ENCODE measurements at places on chromosomes 1 and 21. TPM values are rescaled to one million over a fixed set of nuclear protein-coding genes. Genes with fewer than 3 reads are reported as not detected.

DNA sequence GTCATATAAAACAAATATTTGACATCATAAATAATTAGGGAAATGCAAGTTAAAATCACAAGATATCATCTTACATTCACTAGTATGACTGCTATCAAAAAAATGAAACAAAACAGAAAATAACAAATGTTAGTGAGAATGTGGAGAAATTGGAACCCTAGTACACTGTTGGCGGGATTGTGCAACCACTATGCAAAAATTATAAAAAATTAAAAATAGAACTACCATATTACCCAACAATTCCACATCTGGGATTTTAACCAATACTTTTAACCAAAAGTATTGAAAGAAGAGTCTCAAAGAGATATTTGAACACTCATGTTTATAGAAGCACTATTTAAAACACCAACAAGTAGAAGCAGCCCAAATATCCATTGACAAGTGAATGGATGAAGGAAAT lies 797.2 kb upstream of the ADAMTS5 start:
- no peak for DNase-seq
- H3K4me1 ChIP-seq, result no peaks in the 10 kb centered on the region
- no peak overlapping the region for H3K27ac ChIP-seq

DNA sequence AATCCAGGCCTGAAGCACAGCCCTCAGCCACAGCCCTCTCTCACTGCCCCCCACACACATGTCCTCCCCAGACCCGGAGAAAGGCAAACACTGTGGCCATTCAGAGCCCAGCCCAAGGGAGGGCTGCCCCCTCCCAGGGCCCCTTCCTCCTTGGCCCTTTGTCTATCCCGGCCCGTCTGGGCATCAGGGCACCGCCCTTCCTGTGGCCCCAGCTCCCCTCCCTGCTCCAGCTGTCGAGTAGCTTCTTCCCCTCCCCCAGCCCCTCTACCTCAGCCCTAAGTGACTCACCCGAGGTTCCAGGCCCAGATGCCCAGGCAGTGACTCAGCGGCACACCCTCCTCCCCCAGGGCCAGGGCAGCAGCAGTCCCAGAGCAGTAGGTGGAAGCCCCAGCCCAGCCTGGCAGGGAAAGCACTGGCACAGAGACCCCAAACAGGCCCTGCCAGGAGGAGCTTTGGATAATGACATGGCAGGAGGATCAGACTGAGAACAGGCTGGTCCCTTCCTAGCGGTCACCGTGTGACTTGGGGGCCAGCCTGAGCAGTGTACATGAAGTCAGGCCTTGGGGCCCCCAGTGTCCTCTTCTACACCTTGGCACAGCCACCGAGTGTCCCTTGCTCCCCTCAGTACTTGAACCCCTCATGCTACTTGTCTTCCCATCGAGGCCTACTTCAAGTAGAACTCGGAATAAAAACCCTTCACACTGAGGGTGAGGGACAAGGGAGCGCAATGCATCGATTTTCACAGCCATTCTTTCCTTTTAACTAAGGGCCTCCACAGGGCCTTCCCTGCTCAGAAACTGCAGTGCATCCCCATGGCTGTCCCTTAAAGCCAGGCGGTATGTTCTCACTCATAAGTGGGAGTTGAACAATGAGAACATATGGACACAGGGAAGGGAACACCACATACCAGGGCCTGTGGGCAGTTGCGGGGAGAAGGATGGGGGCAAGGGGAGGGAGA lies 1.0 kb upstream of the S100A2 start:
- no peaks in the 10 kb centered on the region for H3K27me3 ChIP-seq
- no peaks in the 10 kb centered on the region for H3K36me3 ChIP-seq
- DNase-seq, result peak; percentile 97
- no peak overlapping the region for H3K4me3 ChIP-seq

DNA sequence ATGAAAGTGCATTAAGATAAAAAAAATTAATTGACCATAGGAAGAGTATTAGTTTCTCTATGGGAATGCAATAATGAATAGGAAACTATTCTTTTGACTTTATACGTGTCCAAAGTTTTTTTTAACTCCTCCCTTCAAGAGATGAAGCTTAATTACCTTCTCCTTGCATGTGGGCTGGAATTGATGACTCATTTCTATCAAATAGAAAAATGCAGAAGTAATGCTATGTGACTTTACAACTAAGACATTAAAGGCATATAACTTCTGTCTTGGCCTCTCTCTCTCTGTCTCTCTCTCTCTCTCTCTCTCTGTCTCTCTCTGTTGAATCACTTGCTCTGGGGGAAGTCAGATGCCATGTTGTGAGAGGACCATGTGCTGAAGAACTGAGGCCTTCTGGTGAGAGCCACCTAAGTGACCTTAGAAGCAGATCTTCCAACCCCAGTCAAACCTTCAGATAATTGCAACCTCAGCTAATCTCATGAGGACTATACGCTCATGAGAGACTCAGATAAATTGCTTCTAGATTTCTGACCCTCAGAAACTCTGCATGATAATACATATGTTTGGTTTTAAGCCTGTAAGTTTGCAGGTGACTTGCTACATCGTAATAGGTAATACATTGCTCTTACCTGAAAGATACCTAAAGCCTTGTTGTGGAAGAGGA lies 414.2 kb downstream of the KCNT2 start:
- no peaks in the 10 kb centered on the region for H3K27me3 ChIP-seq
- DNase-seq, result no peak

GRCh38 chr1:163191301-163191700 lies 11.4 kb downstream of the RGS5 start:
- no peak overlapping the region for H3K27ac ChIP-seq
- no peaks in the 10 kb centered on the region for H3K36me3 ChIP-seq
- peaks cover 3% of the 10 kb centered on the region for H3K4me1 ChIP-seq
- H3K27me3 ChIP-seq, result no peaks in the 10 kb centered on the region

DNA sequence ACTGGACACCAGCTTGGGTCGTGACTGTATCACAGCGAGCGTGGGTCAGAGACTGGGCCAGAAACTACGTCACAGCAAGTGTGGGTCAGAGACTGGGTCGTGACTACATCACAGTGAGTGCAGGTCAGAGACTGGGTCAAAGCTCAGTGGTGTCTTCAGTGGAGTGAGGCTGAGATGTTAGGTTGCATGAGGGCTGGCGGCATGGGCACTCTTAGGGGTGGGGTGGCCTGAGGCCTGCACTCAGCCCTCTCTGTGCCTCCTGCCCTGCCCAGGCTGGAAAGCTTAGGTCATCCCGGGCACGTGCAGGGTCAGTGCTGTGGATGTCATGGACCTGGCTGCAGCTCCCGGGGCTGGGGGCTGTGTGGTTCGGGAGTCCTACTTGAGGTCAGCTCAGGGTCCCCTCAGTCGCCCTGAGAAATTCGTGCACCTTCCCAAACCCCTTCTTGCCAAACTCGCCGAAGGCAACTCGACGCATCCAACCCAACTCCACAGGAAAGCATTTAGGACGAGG lies 19.0 kb downstream of the CFAP74 start:
- DNase-seq, result no peak
- H3K36me3 ChIP-seq, result no peaks in the 10 kb centered on the region
- H3K4me1 ChIP-seq, result no peaks in the 10 kb centered on the region
- H3K4me3 ChIP-seq, result no peak overlapping the region
- H3K27me3 ChIP-seq, result no peaks in the 10 kb centered on the region

DNA sequence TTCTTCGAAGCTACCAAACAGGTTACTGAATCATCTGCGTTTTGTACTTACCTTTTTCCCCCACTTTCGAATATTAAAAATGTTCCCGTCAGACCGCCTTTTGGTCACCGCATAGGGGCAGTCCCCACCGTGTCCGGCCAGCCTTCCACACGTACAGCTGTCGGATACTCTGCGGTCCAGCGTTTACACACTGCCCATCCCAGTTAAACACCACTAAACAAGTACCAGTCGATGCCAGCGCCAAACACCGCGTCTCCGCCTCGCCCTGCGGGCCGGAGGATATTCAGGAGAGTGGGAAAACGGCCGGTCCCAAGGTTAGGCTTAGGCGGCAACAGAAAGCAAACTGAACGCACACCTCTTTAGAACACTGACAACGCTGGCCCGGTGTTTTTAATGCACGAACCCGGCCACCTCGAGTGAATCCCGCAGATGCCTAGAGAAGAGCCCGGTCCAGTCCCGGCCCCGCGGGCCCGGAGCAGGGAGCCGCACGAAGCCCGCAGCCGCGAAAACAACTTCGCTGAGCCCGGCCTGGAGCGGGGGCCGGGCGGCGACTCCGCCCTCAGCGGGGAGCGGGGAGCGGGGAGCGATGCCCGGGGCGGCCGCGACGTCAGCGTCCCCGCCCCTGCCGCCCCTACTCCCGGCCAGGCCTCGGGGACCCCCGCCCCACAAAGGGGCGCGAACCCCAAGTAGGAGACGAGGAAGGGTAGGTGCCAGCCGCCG lies 730 bp upstream of the PHF13 start:
- no peaks in the 10 kb centered on the region for H3K27me3 ChIP-seq
- peak overlapping the region; percentile 85 for H3K4me3 ChIP-seq
- peak; percentile 78 for DNase-seq
- peak overlapping the region; percentile 91 for H3K27ac ChIP-seq

DNA sequence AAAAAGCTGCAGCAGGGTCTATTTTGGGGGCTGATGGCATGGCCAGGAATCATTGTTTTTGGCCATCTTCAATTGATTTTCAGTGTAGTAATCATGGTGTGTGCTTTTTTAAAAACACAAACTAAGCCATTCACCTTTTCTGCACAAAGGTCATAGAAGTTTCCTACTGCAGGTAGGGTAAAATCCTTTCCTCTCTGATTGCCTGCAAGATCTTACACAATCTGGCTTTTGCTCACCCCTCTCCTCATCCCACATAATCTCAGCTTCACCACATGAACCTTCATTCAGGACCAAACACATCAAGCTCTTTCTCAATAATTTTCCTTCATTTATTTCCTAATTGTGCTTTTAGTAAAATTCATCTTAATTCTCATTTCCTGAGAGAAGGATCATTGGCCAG lies 38.3 kb upstream of the GBP5 start:
- peaks cover 22% of the 10 kb centered on the region for H3K4me1 ChIP-seq
- H3K27me3 ChIP-seq, result no peaks in the 10 kb centered on the region
- no peak overlapping the region for H3K4me3 ChIP-seq
- H3K27ac ChIP-seq, result peak overlapping the region; percentile 67
- H3K36me3 ChIP-seq, result no peaks in the 10 kb centered on the region

MAN1C1 gene
- total RNA-seq, result 19.7 TPM

BEND5 gene
- total RNA-seq, result 3.4 TPM

CLCA1 gene
- total RNA-seq, result not detected
